ENCODE measurements at places on chromosomes 11 and 22.

DNA sequence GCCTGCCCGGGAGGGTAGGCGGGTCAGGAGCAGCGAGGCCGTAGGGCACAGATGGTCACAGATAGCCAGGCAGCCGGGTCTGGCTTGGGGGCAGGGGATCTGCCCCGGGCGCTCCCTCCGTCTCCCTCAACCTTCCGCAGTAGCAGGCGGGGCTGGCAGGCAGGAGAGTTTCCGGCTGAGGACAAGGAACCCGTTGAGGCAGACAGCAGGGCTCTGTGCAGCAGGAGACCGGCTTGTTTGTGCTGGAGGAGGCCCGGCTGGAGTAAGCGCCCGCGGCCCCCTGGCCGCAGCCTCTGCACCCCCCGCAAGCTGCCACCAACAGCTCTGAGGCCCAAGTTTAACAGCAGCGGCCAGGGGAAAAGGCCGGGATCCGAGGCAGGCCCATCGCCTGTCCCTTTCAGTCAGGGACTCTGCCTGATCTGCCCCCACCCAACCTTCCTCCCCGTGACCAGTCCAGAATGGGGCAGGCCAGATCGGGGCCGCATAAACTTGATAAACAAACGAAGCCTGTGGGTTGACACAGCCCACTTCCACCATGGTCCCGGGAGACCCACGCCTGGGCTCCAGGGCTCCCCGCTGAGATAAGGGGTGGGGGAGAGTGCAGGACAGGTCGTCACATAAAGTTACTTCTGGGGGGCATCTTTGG, 13.6 kb downstream of the SCARF2 start:
- no peak for DNase-seq

GRCh38 chr22:50319503-50319951, 7.3 kb downstream of the DENND6B start:
- no peak for DNase-seq

DNA sequence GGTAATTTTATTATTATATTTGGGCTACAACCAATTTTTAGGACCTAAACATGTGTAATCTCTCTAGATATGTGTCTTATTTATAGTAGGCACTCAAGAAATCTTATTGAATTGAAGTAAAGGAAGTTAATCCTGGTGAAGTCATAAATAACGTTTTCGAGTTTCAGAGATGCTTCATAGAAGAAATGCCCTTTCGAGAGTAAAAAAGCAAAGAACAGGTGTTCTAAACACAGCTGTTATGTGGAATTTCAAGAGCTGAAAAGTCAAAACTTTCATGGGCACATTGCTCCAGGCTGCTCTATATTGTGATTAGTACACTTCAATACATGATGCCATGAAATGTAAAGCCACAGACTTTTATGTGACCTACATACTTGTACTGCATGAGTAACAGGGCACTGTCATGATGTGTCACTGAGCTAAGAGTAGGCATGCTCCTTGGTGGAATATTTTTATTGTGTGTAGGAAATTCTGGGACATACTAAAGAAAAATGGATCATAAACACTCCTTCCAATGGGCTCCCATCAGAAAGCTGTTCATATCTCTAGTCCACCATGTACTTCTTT, 7.2 kb upstream of the ELMOD1 start:
- no peak for DNase-seq

GRCh38 chr11:87239001-87239400, 201.3 kb downstream of the TMEM135 start:
- no peak for DNase-seq

DNA sequence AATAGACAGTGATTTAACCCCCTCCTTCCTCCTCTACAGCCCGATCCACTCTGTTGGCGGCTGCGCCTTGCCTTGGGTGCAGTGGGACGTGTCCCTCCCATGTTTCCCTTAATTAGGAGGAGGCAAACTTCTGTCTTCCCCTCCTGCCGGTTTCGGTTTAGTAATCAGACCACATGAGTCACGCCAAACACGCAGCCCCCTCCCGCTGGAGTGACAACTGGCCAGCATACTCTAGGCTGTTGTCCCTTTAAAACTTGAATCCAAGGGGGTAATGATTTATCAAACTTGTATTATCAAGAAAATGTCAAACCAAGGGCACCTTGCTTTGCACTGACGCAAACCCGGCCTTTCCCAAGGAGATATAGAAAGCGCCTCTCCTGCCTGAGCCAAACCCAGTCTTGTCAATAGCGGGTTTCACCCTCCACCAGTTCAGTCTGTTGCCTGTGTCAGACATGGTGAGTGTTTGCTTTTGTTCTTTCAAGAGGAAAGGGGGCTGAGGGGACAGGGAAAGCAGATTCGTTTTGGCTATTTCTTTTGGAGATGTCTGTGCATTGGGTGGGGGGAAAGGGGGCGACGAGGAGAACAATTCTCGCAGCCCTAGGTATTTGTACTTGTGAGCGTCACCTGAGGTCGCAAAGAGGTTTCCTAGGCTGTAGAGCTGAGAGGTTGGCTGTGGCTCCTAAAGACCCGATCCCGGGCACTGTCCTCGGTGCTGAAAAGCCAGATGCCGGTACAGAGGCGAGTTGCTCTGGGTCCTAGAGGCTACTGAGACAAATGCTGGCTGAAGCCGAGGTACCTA, at the start of gene SLC6A5:
Gene SLC6A5 (plus strand): TSS at position 388 of the 799 bp plus-strand sequence. CDS start 65 bp downstream, at position 453.
- no peak for DNase-seq

DNA sequence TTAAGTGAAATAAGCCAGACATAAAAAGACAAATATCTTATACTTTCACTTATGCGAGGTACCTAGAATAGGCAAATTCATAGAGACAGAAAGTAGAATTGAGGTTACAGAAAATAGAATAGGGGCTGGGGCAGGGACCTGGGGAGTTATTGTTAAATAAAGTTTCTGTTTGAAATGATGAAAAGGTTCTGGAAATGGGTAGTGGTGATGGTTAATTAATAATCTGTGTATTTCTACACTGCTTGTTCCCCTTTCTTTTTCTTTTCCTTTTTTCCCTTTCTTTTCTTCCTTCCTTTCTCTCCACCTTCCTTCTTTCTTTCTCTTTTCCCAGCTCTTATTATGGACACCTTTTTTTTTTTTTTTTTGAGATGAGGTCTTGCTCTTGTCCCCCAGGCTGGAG, 2.8 kb downstream of the NAALADL1 start:
- no peak for DNase-seq

- DNase-seq, result no peak
Measured at GRCh38 chr11:70433966-70434812, 35.9 kb downstream of the CTTN start.

DNA sequence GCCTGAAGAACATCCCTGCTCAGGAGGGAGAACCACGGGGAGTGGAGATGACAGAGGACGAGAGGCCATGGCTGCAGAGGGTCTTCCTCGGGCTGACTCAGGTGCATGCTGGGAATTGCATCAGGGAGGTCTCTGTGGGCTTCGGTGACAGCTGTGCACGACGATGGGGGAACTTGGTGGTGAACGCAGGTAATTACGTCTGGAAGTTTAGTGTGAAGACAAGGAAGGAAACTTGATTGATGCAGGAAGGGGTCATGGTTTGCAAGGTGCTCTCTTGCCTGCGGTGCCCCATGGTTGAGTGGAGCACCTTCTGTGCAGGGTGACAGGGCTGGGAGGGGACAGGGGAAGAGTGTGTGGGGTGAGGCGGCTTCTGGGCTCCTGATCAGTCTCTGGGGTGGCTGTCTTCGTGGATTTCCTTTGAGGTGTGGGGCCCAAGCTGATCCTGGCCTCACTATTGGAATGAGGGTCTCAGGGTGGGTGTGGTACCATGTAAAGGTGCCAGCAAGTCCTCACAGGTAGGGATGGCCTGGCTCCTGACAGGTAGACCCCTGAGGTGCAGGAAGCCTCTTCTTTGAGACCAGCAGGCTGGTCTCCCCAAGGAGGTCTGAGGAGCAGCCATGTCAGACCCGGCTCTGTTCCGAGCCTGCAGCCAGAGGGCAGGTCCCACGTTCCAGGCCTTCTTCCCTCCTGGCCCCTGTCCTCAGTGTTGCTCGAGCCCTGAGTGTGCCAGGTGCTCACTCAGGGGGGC, 1020.1 kb downstream of the TBC1D22A start:
- DNase-seq, result no peak

- DNase-seq, result no peak
Measured at GRCh38 chr11:82634091-82634490, 99.6 kb downstream of the FAM181B start.

- DNase-seq, result no peak
Measured at GRCh38 chr22:31829505-31829904, 75.7 kb downstream of the DEPDC5 start.

All from omental fat pad (tissue), 4 donors.